ENCODE measurements at places on chromosomes 7 and 10. TPM values are rescaled to one million over a fixed set of nuclear protein-coding genes. Genes with fewer than 3 reads are reported as not detected.

Gene BUD31
- total RNA-seq: 116 TPM

Gene VWA2
- total RNA-seq: not detected

Gene OR6V1
- total RNA-seq: not detected

Gene TFR2
- 11.1 TPM for total RNA-seq

Gene CALCR
- not detected for total RNA-seq

Gene PILRA
- total RNA-seq: 1.3 TPM

Gene CHST15
- total RNA-seq: 0.09 TPM

Gene SUMF2
- 115 TPM for total RNA-seq

Gene ADAM12
- not detected for total RNA-seq

GRCh38 chr7:46725838-46726237 is 804.8 kb upstream of the IGFBP3 start:
- H3K4me3 ChIP-seq: no peak overlapping the region
- no peak overlapping the region for H3K27ac ChIP-seq
- DNase-seq: no peak
- no peaks in the 10 kb centered on the region for H3K36me3 ChIP-seq

GRCh38 chr7:147605323-147605722 is 985.2 kb upstream of the C7orf33 start:
- H3K27ac ChIP-seq: no peak overlapping the region
- no peak overlapping the region for H3K4me3 ChIP-seq
- no peaks in the 10 kb centered on the region for H3K4me1 ChIP-seq
- no peak for DNase-seq

DNA sequence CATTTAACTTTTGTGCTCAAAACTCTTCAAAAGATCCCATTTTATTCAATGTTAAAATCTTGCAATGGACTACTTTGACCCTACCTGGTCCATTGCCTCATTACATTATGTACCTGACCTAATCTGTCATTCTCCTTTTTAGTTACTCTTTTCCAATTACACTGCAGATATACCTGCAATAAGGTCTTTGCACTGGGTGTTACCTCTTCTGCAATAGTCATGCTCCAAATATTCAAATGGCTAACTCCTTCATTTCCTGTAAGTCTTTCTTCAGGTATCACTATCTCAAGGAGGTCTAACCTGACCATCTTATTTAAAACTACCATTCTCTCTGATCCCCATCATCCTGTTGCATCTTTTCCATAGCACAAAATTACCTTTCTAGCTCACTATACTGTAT is 22.3 kb downstream of the SLC13A1 start:
- H3K4me1 ChIP-seq: no peaks in the 10 kb centered on the region
- H3K27me3 ChIP-seq: no peaks in the 10 kb centered on the region
- no peak overlapping the region for H3K4me3 ChIP-seq
- DNase-seq: no peak

DNA sequence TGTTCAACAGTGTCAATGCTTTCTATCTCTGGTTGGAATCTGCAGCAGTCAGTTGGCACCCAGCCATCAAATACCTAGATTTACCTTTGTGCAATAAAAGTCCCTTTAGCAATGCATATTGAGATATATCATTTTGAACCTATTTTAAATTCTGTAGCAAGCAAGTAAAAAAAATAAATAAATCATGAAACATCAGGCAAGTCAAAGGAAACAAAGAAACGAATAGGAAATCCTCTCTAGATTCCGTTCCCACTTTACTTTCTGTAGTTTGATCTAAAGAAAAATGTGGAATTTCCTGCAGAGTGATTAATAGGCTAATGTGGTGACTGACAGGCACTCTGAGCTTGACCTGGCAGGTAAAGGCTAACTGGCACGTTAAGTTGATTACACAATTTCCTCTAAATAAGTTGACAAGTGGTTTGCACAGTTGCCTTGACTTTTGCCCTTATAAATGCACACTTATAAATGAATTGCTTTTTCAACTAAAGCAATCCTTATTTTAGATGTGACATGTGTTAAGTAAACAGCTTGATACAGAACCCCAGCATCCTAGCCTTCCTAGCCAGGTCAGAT is 208.1 kb upstream of the TCF7L2 start:
- no peak overlapping the region for H3K4me3 ChIP-seq
- DNase-seq: no peak
- no peaks in the 10 kb centered on the region for H3K4me1 ChIP-seq
- H3K36me3 ChIP-seq: no peaks in the 10 kb centered on the region

GRCh38 chr7:92747041-92747835 is 89.1 kb downstream of the CDK6 start:
- no peak overlapping the region for H3K27ac ChIP-seq
- peaks cover 37% of the 10 kb centered on the region for H3K4me1 ChIP-seq
- no peaks in the 10 kb centered on the region for H3K27me3 ChIP-seq
- no peak overlapping the region for H3K4me3 ChIP-seq

- peaks cover 21% of the 10 kb centered on the region for H3K27me3 ChIP-seq
- peaks cover 36% of the 10 kb centered on the region for H3K4me1 ChIP-seq
- DNase-seq: no peak
- no peak overlapping the region for H3K4me3 ChIP-seq
- no peak overlapping the region for H3K27ac ChIP-seq
Observed at GRCh38 chr7:149625947-149626392, 128.4 kb upstream of the ZNF746 start.

DNA sequence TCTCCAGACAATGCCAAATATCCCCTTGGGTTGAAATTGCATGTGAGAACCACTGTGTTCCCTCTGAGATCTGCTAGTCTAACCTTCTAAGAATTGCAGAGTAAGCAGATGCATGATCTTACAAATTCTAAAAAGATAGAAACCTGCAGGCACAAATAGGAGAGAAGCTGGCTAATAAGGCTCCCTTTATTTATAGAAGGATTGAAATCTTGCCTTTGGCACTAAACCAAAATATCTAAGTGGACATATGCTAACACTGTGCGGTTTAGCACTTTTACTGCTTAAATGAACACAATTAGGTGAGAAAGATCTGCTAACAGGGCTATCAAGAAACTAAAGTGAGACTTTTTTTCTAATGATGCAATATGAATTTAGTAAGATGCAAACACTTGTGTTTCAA is 225.5 kb downstream of the DOCK4 start:
- no peaks in the 10 kb centered on the region for H3K36me3 ChIP-seq
- no peak overlapping the region for H3K4me3 ChIP-seq
- H3K27me3 ChIP-seq: no peaks in the 10 kb centered on the region
- DNase-seq: no peak

GRCh38 chr7:295155-296154 is 5.5 kb downstream of the FOXL3 start:
- H3K36me3 ChIP-seq: no peaks in the 10 kb centered on the region
- peaks cover 21% of the 10 kb centered on the region for H3K27me3 ChIP-seq
- no peaks in the 10 kb centered on the region for H3K4me1 ChIP-seq
- H3K27ac ChIP-seq: no peak overlapping the region
- no peak overlapping the region for H3K4me3 ChIP-seq
- DNase-seq: no peak

All from activated CD8-positive, alpha-beta memory T cell treated with anti-CD3 and anti-CD28 coated beads, Interleukin-2, amount 10 ng/mL, durations not matched to agents 7 days and 5 days (primary cell).